HT1080 (cell line): ENCODE measurements at places on chromosomes 1 and 21. TPM values are rescaled to one million over a fixed set of nuclear protein-coding genes. Genes with fewer than 3 reads are reported as not detected.

Gene FCRL1
- total RNA-seq, result not detected in 2 replicates

Gene SNX7
- 30.9 and 36.1 TPM in 2 replicates for total RNA-seq

Gene USH2A
- total RNA-seq, result under 0.01 and 0.02 TPM in 2 replicates

Gene GPBP1L1
- total RNA-seq, result 92.7 and 99.6 TPM in 2 replicates

Gene LRRIQ3
- total RNA-seq, result 0.50 and 0.53 TPM in 2 replicates

Gene LYPD8
- total RNA-seq, result 2.0 and 3.8 TPM in 2 replicates

Gene KRTAP8-1
- not detected in 2 replicates for total RNA-seq

Gene COL6A2
- 58.8 and 62.8 TPM in 2 replicates for total RNA-seq

Gene OR2L8
- total RNA-seq, result not detected in 2 replicates

Gene C1QTNF12
- total RNA-seq, result 0.40 and 1.5 TPM in 2 replicates

Gene LDLRAD1
- not detected in 2 replicates for total RNA-seq

Gene FCMR
- total RNA-seq, result not detected in 2 replicates

Gene CCDC30
- 0.10 and 0.13 TPM in 2 replicates for total RNA-seq

Gene PRDM16
- 0.20 TPM in 1 of 2 replicates, not detected in the other for total RNA-seq

Gene PLD5
- total RNA-seq, result 0.33 and 1.2 TPM in 2 replicates

Gene KIF14
- 15.8 and 17.3 TPM in 2 replicates for total RNA-seq

Gene LPAR3
- total RNA-seq, result 2.2 and 4.1 TPM in 2 replicates
